Left ventricle myocardium inferior (tissue), 1 donor: ENCODE measurements at places on chromosomes 1 and 21. TPM values are rescaled to one million over a fixed set of nuclear protein-coding genes. Genes with fewer than 3 reads are reported as not detected.

The IL19 gene
- not detected for total RNA-seq

The C21orf58 gene
- 1.5 TPM for total RNA-seq

The SEMA6C gene
- total RNA-seq: 77.7 TPM

The TEX38 gene
- total RNA-seq: 0.22 TPM

The RASSF5 gene
- 7.8 TPM for total RNA-seq

The REN gene
- total RNA-seq: not detected

The OR2L2 gene
- total RNA-seq: not detected

The AGRN gene
- 13.0 TPM for total RNA-seq

The OR2L13 gene
- not detected for total RNA-seq

The SH2D2A gene
- 0.88 TPM for total RNA-seq

The HMGN1 gene
- total RNA-seq: 64.5 TPM

The NTNG1 gene
- 0.30 TPM for total RNA-seq

The CLDN14 gene
- total RNA-seq: not detected

The RNPEP gene
- total RNA-seq: 16.6 TPM

The CFHR4 gene
- total RNA-seq: not detected

The LDLRAD2 gene
- not detected for total RNA-seq

The RNU1-4 gene
- total RNA-seq: 6,072 TPM

The PTPN22 gene
- total RNA-seq: 0.44 TPM

The DMBX1 gene
- not detected for total RNA-seq

The MEGF6 gene
- total RNA-seq: 9.5 TPM

The ASTN1 gene
- 0.33 TPM for total RNA-seq

The CHAF1B gene
- total RNA-seq: 0.38 TPM

The TMPRSS3 gene
- not detected for total RNA-seq

The ZNF648 gene
- not detected for total RNA-seq

The SLC9A1 gene
- total RNA-seq: 19.5 TPM

The AADACL3 gene
- not detected for total RNA-seq

The TFF3 gene
- 2.9 TPM for total RNA-seq

The BRINP3 gene
- total RNA-seq: 5.4 TPM

The HSD3B1 gene
- total RNA-seq: not detected

The AK5 gene
- 1.0 TPM for total RNA-seq

The BMP8B gene
- total RNA-seq: 0.33 TPM

The PCAT6 gene
- 1.0 TPM for total RNA-seq

The ATP8B2 gene
- total RNA-seq: 11.8 TPM

The PRAMEF12 gene
- total RNA-seq: not detected

The OLIG2 gene
- not detected for total RNA-seq

The PODN gene
- total RNA-seq: 22.9 TPM

The CD1E gene
- not detected for total RNA-seq

The ACOT11 gene
- total RNA-seq: 64.8 TPM

The RAB4A gene
- 132 TPM for total RNA-seq
